WTC11 (cell line): ENCODE measurements at places on chromosomes 13 and 19. TPM values are rescaled to one million over a fixed set of nuclear protein-coding genes. Genes with fewer than 3 reads are reported as not detected.

The CDX2 gene
- total RNA-seq = 0.09 to 0.44 TPM (median 0.11 TPM) in 3 replicates

The USE1 gene
- total RNA-seq = 13.9 to 15.4 TPM (median 14.2 TPM) in 3 replicates

The FGF14 gene
- total RNA-seq = 0.18 to 0.80 TPM (median 0.28 TPM) in 3 replicates

The S1PR4 gene
- 0.27 to 0.37 TPM (median 0.28 TPM) in 3 replicates for total RNA-seq

The PSG3 gene
- total RNA-seq = not detected in 3 replicates

The THOP1 gene
- 165 to 181 TPM (median 176 TPM) in 3 replicates for total RNA-seq

The SPTBN4 gene
- 2.8 to 5.7 TPM (median 3.9 TPM) in 3 replicates for total RNA-seq

The SLC25A41 gene
- 0.18 to 0.35 TPM (median 0.21 TPM) in 3 replicates for total RNA-seq
